ENCODE measurements at places on chromosomes 7 and 10. TPM values are rescaled to one million over a fixed set of nuclear protein-coding genes. Genes with fewer than 3 reads are reported as not detected.

DNA sequence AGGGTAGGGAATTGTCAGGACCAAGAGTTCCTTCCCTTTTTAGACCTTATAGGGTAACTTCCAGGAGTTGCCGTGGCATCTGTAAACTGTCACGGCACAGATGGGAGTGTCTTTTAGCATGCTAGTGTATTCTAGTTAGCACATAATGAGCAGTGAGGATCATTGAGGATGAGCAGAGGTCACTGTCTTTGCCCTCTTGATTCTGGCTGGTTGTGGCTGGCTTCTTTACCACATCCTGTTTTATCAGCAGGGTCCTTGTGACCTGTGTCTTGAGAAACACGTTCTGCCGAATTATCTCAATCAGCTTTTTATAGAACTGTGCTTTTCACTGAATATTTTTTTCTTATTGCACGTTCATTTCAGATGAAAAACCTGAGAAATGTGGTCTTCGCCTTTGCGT, 41.5 kb downstream of the MINPP1 start:
- H3K4me1 ChIP-seq, result peaks cover 10% of the 10 kb centered on the region
- no peak overlapping the region for H3K4me3 ChIP-seq
- no peak for DNase-seq
- peaks cover 13% of the 10 kb centered on the region for H3K36me3 ChIP-seq
- H3K27ac ChIP-seq, result no peak overlapping the region

NRG3 gene
- total RNA-seq, result not detected

IQUB gene
- total RNA-seq, result 0.09 TPM

DNA sequence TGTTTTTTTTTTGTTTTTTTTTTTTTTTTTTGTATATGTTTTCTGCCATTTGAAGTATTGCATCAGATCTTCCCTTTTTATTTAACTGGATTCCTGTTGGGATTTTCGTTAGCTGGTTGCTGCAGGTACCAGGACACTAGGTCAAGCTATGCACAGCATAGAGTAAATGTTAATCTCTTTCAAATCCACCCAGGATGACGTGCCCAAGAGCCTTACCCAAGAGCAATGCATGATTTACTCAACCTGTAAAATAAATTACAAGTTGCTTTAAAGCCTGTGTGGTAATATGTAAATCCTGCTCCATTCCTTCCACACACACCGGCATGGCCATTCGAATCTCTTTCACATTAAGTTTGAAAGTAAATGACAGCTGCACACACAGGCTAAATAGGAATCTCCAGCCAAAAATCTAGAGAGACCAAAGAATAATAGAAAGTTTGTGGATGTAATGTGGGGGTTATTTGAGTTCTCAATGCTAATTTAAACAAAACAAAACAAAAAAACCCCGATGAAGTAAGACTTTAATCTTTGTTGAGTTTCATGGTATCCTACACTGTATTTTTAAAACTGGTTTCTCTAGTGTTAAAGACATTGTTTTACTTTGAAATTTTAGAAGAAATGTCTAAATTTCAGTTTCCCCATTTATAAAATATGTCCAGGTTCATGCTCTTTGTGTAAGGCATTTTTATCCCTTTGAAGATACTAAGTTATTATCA, 167.9 kb downstream of the FRMD4A start:
- H3K4me1 ChIP-seq, result no peaks in the 10 kb centered on the region
- H3K27ac ChIP-seq, result no peak overlapping the region
- no peak overlapping the region for H3K4me3 ChIP-seq
- H3K36me3 ChIP-seq, result no peaks in the 10 kb centered on the region
- no peak for DNase-seq

Measured in T-cell (primary cell).